ENCODE measurements at places on chromosomes 5 and 9. TPM values are rescaled to one million over a fixed set of nuclear protein-coding genes. Genes with fewer than 3 reads are reported as not detected.

Gene ECSCR
- total RNA-seq: 1.5 TPM

Gene FAM169A
- 5.3 TPM for total RNA-seq

Gene ATP10B
- total RNA-seq: not detected

GRCh38 chr5:72692651-72693442 is 123.6 kb upstream of the TNPO1 start:
- no peak for DNase-seq

- no peak for DNase-seq
These were observed 38.1 kb downstream of the CMYA5 start for GRCh38 chr5:79727451-79728355.

DNA sequence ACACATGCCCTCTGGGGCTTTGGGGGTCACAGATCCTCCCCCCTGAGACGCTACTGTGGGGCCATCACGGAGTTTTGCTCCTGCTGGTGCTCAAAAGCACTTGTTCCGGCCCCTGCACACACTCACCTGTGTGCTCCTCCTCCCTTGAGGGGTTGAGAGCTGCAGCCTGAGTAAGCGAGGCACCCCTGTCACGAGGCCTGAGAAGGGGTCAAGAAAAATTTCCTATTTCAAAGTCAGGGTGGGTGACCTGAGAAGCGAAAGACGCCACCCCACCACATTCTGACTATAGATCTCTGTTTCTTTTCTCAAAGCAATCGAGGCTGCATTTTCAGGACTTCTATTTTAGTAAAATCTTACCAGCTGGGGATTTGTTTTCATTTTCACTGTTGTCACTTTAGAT is 138.5 kb downstream of the DCP2 start:
- DNase-seq: no peak

GRCh38 chr5:118042076-118042475 is 946.3 kb downstream of the DTWD2 start:
- no peak for DNase-seq

DNA sequence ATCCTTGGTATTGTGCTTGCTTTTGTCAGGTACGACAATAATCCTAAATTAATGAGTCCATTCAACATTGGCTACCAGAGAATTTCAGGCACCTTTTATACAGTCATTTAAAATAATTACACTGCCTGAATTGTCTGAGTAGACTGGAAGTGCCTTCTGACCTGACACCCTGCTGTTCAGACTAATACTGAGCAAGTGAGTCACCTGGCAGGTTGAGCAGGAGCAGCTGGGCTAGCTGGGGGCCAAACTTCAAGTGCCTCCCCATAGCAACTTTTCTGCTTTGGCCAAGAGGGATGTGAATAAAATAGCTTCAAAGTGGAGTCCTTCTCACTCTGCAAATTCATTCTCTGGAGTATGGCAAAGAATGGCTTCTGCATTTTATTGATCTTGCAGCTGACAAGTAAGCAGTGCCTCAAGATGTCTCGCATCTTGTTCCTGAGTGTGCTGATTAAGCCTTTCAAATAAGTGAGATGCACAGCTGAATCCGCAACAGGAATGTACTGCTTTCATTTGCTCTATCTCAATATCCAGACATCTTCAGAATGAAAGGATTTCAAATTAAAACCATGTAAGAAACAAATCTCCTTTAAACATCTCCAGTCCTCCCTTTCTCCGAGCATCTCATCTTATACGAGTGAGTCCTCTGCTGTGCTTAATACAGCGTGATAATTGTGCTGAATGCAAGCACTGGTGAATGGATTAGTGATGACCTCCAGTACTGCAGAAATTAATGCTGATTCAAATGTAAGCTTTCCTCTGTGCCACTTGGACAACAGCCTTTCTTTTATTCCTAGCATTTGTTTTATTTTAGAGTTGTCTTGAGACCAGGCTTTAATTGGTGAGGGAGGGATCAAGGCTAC is 271.2 kb downstream of the EDIL3 start:
- DNase-seq: peak; percentile 26
